ENCODE measurements at places on chromosomes 2 and 18.

GRCh38 chr2:48673581-48673980, 55.9 kb downstream of the GTF2A1L start:
- H3K27me3 ChIP-seq = no peaks in the 10 kb centered on the region
- no peak for DNase-seq
- H3K4me3 ChIP-seq = no peak overlapping the region
- no peak overlapping the region for H3K27ac ChIP-seq
- no peaks in the 10 kb centered on the region for H3K36me3 ChIP-seq

GRCh38 chr2:9140645-9141044, 66.0 kb upstream of the ASAP2 start:
- no peak for DNase-seq
- no peaks in the 10 kb centered on the region for H3K36me3 ChIP-seq
- H3K27ac ChIP-seq = no peak overlapping the region
- no peaks in the 10 kb centered on the region for H3K27me3 ChIP-seq
- H3K4me1 ChIP-seq = peaks cover 18% of the 10 kb centered on the region

GRCh38 chr2:225254363-225254762, 145.1 kb upstream of the NYAP2 start:
- H3K4me1 ChIP-seq = no peaks in the 10 kb centered on the region
- H3K27me3 ChIP-seq = no peaks in the 10 kb centered on the region
- H3K4me3 ChIP-seq = no peak overlapping the region
- H3K36me3 ChIP-seq = no peaks in the 10 kb centered on the region
- DNase-seq = no peak

- H3K27ac ChIP-seq = no peak overlapping the region
- H3K4me1 ChIP-seq = no peaks in the 10 kb centered on the region
- H3K27me3 ChIP-seq = no peaks in the 10 kb centered on the region
- no peak overlapping the region for H3K4me3 ChIP-seq
- H3K36me3 ChIP-seq = no peaks in the 10 kb centered on the region
Observed at GRCh38 chr2:216034065-216034464, 20.7 kb upstream of the MREG start.

DNA sequence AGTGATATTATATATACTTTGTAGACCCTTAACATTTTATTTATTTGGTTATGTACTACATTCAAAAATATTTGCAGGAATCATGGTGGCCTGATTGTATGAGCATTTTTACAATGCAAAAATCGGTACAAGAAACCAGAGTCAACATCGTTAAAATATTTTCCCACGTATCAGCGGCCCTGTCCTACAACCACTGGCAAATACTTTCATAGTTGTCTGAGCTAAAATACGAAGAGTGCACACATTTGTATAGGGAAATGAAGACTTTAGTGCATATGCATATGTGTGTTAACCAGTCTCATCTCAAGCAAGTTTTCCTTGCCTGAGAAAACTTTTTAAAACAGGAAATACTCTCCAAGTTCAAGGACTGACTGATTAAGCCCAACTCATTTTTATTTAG, 35.9 kb downstream of the CCDC102B start:
- peaks cover 16% of the 10 kb centered on the region for H3K4me1 ChIP-seq
- H3K27me3 ChIP-seq = no peaks in the 10 kb centered on the region
- no peak for DNase-seq
- H3K27ac ChIP-seq = no peak overlapping the region
- H3K36me3 ChIP-seq = no peaks in the 10 kb centered on the region
- no peak overlapping the region for H3K4me3 ChIP-seq

DNA sequence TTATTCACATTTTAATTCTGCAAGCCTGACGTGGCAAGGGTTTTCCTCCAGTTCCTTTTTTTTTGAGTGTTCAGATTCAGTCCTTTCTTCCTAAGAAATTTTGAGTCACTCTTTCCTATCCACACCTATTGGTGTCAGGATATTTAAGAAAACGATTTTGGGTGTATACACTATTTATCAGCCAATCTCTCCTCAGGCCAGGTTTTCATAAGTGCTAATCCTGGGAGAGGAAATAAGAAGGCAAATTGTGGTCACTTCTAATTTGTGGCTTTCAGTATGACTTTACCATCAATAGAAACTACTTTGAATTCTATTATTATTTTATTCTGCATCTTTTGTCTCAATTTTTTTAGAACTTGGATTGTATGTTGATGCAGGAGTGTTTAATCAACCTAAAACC, 174.4 kb downstream of the DSEL start:
- no peaks in the 10 kb centered on the region for H3K36me3 ChIP-seq
- H3K27ac ChIP-seq = no peak overlapping the region
- DNase-seq = no peak
- H3K4me3 ChIP-seq = no peak overlapping the region

- H3K4me1 ChIP-seq = no peaks in the 10 kb centered on the region
- no peak overlapping the region for H3K4me3 ChIP-seq
- H3K36me3 ChIP-seq = no peaks in the 10 kb centered on the region
- no peak overlapping the region for H3K27ac ChIP-seq
Observed at GRCh38 chr18:79846936-79847557, 49.3 kb downstream of the KCNG2 start.

- H3K27ac ChIP-seq = no peak overlapping the region
- no peaks in the 10 kb centered on the region for H3K4me1 ChIP-seq
- no peaks in the 10 kb centered on the region for H3K27me3 ChIP-seq
- no peak overlapping the region for H3K4me3 ChIP-seq
- DNase-seq = no peak
Observed at GRCh38 chr2:235513984-235514626, 20.3 kb downstream of the AGAP1 start.

DNA sequence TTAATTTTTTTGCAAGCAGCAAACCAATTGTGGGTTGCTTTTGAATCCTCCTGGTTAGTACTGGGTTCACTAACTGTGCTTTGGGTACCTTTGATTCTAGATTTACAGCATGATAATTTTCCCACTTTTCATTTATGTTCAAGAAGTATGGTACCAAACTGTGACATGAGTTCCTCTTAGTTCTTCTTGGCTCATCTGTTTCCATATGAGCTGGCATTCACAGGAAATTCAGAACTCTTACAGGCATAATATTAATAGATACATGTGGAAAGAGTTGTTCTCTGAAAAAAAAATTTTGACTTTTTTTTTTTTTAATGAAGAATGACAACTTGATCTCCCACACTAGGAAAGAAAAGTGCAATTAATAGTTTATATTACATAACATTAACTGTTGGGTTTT, 59.4 kb downstream of the FMNL2 start:
- no peaks in the 10 kb centered on the region for H3K4me1 ChIP-seq
- H3K27me3 ChIP-seq = no peaks in the 10 kb centered on the region
- no peak for DNase-seq
- H3K36me3 ChIP-seq = no peaks in the 10 kb centered on the region

DNA sequence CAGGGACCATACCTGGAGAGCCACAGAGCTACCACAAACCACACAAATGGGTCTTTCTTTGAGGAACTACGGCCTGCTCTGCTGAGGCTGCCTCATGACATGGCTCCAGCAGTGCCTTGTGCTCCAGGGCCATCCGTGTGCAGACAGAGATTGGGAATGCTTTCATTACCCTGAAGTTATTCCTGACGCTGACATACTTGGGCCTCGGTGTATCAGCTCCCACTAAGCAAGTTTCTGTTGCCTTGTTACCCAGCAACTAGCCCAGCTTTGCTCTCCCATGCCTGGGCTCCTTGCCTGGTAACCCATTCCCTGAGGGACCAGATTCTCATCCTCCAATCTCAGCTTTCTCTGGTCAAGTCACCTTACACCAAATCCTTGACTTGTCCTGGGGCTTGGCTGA, 80.3 kb upstream of the FZD7 start:
- no peaks in the 10 kb centered on the region for H3K4me1 ChIP-seq
- no peak overlapping the region for H3K4me3 ChIP-seq
- H3K27me3 ChIP-seq = no peaks in the 10 kb centered on the region
- no peaks in the 10 kb centered on the region for H3K36me3 ChIP-seq
- no peak for DNase-seq

DNA sequence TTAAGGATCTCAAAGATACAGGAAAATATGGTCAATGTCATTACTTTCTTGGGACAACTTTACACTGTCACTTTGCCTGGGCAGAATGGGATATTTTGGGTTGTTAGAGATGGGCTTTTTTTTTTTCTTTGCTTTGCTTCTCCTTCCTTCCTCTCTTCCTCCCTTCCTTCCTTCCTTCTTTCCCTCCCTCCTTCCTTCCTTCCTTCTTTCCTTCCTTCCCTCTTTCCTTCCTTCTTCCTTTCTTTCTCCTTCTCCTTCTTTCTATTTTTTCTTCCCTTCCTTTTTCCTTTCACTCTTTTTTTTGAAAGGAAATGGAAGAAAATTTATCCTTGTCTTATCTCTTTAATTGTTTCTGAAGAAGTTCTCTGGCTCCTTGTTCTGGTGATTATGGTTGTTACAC, 180.0 kb upstream of the CCDC68 start:
- no peak for DNase-seq
- no peaks in the 10 kb centered on the region for H3K36me3 ChIP-seq
- no peak overlapping the region for H3K4me3 ChIP-seq
- no peaks in the 10 kb centered on the region for H3K27me3 ChIP-seq
- H3K27ac ChIP-seq = no peak overlapping the region

DNA sequence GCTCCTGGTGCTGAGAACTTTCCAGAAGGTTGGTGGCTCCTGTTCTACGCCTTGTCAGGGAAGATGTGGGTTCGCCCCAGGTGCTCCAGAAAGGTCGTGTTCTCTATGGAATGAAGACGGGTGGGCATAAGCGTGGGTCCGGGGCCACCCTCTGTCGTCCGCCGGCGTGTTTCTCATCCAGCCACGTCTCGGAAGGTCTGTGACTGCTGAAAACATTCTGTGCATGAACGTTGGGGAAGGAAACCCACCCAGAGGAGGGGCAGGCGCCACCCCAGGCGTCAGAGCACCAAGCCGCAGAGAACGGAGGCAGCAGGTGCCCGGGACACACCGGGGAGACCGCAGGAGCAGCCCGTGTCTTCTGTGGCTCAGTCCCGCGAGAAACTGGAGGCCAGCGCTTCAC, 118.2 kb downstream of the RTP5 start:
- no peak for DNase-seq
- H3K27me3 ChIP-seq = no peaks in the 10 kb centered on the region
- peaks cover 17% of the 10 kb centered on the region for H3K4me1 ChIP-seq
- H3K27ac ChIP-seq = no peak overlapping the region
- H3K4me3 ChIP-seq = no peak overlapping the region

DNA sequence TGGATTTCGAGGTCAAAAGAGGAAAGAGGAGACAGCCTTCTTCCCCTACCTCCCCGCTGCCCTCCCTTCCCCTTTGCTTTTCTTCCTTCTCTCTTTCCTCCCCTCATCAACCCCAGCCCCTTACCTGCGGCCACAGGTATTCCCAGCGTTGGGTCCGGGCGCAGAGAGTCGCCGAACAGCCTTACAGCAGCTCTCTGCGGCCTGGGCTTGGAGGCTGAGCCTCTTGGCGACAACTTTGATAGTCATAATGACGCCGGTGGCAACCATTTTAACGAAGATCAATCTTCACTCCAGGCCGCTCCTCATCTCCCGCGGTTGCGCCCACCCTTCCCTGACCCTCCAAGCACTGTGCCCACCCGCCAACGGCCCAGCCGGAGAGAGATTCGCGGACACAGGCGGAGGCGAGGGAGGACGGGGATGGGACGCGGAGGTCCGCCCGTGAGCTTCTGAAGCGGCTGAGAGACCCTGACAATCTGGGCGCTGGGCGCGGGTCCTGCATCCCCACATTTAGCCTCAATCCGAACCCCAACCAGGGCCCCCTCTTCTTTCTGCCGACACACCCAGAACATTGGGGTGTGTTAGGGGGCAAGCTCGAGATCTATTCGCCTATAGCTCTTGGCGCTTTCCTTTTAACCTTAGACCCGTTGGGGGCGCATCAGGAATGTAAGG, 1.5 kb upstream of the EVX2 start:
- H3K27ac ChIP-seq = no peak overlapping the region
- H3K4me3 ChIP-seq = no peak overlapping the region
- H3K4me1 ChIP-seq = peaks cover 20% of the 10 kb centered on the region
- DNase-seq = no peak
- H3K36me3 ChIP-seq = no peaks in the 10 kb centered on the region
- H3K27me3 ChIP-seq = peaks cover 98% of the 10 kb centered on the region

GRCh38 chr2:50607721-50608120, 424.2 kb downstream of the NRXN1 start:
- DNase-seq = no peak
- no peaks in the 10 kb centered on the region for H3K36me3 ChIP-seq
- H3K4me3 ChIP-seq = no peak overlapping the region
- H3K27ac ChIP-seq = no peak overlapping the region
- H3K27me3 ChIP-seq = no peaks in the 10 kb centered on the region

GRCh38 chr2:205738117-205738968, 56.0 kb downstream of the NRP2 start:
- peaks cover 2% of the 10 kb centered on the region for H3K4me1 ChIP-seq
- H3K27ac ChIP-seq = no peak overlapping the region
- no peak for DNase-seq

GRCh38 chr2:124131276-124131675, 106.2 kb downstream of the CNTNAP5 start:
- no peak for DNase-seq
- H3K36me3 ChIP-seq = no peaks in the 10 kb centered on the region
- no peaks in the 10 kb centered on the region for H3K4me1 ChIP-seq
- H3K27me3 ChIP-seq = no peaks in the 10 kb centered on the region
- no peak overlapping the region for H3K27ac ChIP-seq
- H3K4me3 ChIP-seq = no peak overlapping the region

- H3K27me3 ChIP-seq = no peaks in the 10 kb centered on the region
- H3K4me3 ChIP-seq = no peak overlapping the region
- no peak overlapping the region for H3K27ac ChIP-seq
- no peaks in the 10 kb centered on the region for H3K4me1 ChIP-seq
Observed at GRCh38 chr2:179130560-179130959, 80.6 kb upstream of the CCDC141 start.

DNA sequence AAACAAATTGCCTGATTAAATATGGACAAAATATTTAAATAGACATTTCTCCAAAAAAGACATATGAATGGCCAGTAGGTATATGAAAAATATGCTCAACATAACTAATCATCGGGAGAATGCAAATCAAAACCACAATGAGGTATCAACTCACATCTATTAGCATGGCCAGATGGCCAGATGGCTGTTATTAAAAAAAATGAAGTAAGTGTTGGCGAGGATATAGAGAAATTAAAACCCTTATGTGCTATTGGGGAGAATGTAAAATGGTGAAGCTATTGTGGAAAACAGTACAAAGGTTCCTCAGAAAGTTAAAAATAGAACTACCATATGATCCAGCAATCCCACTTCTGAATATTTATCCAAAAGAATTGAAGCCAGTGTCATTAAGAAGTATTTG, 272.3 kb upstream of the ZNF804A start:
- no peak for DNase-seq
- no peaks in the 10 kb centered on the region for H3K4me1 ChIP-seq
- no peaks in the 10 kb centered on the region for H3K36me3 ChIP-seq
- H3K27me3 ChIP-seq = no peaks in the 10 kb centered on the region
- H3K27ac ChIP-seq = no peak overlapping the region

- H3K27me3 ChIP-seq = no peaks in the 10 kb centered on the region
- no peak for DNase-seq
- no peak overlapping the region for H3K4me3 ChIP-seq
- H3K27ac ChIP-seq = no peak overlapping the region
- no peaks in the 10 kb centered on the region for H3K4me1 ChIP-seq
Observed at GRCh38 chr2:240297256-240298116, 138.0 kb upstream of the GPC1 start.

All from CD14-positive monocyte (primary cell).